ENCODE measurements at places on chromosomes 13 and 19.

GRCh38 chr19:11978492-11979100 is 13.8 kb downstream of the ZNF763 start:
- DNase-seq = no peak

GRCh38 chr19:53977429-53977990 is 13.9 kb upstream of the CACNG6 start:
- DNase-seq = peak; percentile 53

GRCh38 chr13:75366380-75367280 is 115.3 kb downstream of the TBC1D4 start:
- DNase-seq = no peak

GRCh38 chr13:30664689-30665275 is 47.1 kb downstream of the USPL1 start:
- no peak for DNase-seq

DNA sequence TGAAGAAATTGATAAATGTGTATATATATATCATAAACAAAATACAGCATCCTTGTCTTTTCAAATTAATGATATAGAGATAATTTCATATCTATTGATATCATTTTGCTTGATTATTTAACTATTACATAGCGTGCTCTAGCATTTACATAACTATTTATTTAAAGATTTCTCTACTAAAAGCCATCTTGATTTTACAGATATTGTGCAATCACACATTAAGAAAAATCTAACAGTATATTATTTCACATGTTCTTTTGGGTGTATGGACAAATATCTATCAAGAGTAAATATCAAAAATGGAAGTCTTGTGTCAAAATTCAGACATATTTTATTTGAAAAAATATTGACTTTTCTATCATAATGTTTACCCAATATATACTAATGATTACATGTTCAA is 966.8 kb downstream of the SLITRK5 start:
- no peak for DNase-seq

GRCh38 chr19:4049432-4049831 is 17.3 kb downstream of the ZBTB7A start:
- DNase-seq = no peak
